Ascending aorta (tissue), 2 donors: ENCODE measurements at places on chromosomes 7 and 10. TPM values are rescaled to one million over a fixed set of nuclear protein-coding genes. Genes with fewer than 3 reads are reported as not detected.
A peak's percentile ranks its signal among the peaks of the same experiment; 100 is the strongest.

Gene OR13A1
- not detected for total RNA-seq

Gene ERVW-1
- total RNA-seq: not detected

Gene PDE6C
- not detected for total RNA-seq

DNA sequence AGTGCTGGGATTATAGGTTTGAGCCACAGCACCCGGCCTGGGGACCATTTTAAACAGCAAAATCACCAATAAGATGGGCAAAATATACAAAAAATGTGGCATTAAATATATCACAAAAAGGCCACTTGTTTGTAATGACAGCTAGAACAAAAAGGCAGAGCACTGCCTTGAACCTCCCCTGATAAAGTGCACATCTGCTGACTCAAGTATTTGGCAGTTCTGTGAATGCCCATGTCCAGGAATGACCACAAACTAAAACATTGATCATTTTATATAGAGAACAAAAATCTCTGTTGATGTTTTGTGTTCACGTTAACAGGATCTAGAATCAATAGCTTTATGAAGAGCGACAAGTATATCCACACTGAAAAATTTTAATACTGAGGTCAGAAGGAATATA is 21.5 kb downstream of the HERC4 start:
- DNase-seq: no peak

GRCh38 chr7:149444287-149444686 is 16.6 kb downstream of the ZNF777 start:
- DNase-seq: no peak

- DNase-seq: no peak
These were observed 510.1 kb downstream of the ARL4A start for GRCh38 chr7:13197501-13197900.

DNA sequence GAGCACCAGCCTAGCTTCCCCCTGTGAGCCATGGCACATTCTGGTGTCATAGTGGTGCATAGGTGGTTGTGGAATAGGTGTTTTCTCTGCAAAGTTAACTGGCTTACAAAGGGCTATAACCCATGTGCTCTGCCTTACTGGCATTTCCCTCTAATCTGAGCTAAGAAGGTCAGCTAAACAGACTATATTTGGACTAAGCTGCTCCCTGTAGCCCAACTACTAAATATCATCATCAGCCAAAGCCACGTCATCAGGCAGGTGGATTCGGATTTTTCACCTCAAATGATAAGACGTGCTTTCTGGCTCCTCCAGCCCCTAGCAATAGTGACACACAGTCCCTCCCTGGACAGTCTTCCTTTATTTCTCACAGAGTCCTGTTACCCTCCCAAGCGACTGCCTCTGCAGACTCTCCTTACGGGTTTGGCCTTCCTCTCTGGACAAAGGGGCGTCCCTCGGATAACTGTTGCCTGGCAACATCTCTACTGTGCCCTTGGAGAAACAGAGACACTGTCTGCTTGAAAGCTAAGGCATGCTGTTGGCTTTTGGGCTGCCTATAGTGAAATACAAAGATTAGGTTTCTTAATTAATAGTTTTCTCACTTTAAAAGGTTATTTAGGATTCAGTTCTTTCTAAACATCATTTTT is 9.1 kb downstream of the SLC13A4 start:
- DNase-seq: no peak

GRCh38 chr7:34463830-34464229 is 194.2 kb upstream of the NPSR1 start:
- no peak for DNase-seq

DNA sequence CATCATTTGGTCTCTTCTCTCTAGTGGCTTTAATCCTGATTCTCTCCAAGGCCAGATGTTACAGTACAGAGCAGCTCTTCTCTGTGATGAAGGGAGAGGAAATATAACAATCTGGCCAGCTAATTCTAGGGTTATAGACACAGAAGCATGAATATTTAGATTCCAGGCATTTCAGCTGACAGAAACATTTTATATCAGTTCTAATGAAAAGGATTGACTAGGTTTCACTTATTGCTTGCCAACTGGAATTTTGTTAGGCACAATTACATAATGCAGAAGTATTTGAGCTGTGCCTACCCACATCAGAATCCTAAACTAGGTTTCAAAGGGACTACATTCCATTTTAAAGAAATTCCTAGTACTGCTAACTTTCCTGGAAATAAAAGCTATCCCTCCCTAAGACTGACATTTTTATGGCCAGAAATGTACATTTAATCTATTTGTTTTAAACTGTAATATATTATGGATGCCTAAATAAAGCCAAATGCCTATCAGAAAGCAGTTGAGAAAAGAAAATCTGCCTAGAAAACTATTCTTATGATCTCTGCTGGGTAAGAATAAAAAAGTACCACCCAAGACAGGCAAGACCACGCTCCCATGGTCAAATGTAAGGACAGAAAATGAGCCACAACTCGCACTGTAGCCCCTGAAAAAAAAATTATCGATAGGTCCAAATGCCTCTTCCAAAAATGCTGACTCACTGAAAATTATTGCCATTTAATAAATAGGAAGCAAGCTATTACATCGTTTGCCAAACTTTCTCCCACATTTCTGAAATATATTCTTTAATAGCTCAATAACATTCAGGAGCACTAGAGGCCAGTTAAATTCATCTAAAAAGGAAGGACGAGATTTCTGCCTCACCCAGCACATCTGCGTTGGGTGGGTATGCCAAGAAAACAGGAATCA is 498.1 kb downstream of the KCNMA1 start:
- DNase-seq: no peak

GRCh38 chr7:6248581-6248980 is 23.8 kb downstream of the CYTH3 start:
- no peak for DNase-seq

DNA sequence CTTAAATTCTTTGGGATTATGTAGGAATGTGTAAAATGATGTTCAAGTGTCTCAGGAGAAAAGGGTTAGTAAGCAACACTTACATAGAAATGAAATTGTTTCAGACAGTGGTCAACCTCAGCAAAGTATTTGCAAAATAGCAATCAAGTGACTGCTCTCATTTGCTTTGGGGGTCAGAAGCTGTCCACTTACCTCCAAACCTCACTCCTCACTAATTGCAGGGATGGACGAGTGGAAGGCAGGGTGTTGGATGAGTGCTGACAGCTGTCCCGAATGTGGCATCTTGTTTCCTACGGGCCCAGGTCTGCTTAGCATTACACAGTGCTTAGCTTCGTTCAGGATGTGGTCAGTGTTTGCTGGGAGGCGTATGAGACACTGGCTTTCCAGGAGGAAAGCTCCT is 437.0 kb downstream of the SUGCT start:
- no peak for DNase-seq

DNA sequence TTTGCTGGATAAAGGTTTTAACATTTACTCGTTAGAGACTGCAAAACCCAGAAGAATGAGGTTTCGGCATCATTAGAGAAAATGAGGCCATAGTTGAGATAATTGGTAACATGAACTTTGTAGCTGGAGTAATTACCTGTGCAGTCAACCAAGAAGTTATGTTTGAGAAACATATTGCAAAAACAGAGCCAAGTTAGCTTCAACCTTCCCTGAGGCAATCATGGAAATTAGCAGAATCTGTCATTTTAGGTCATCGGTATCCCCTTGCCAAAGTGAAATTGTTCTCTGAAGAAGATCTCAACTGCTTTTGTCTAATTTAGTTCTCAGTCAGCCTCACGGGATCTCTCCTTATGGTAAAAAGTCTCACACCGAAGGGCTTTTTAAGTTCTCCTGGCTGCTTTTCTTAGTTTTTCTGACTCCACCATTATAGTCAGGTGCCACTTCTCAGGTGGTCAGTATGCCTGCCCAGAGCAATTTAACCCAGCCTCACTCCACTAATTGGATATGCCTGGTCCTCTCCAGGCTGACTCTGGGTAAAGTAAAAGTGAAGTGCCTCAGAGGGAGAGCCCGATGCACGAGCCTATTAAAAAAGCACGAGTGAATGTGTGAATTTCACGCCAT is 52.5 kb downstream of the NRCAM start:
- DNase-seq: no peak

DNA sequence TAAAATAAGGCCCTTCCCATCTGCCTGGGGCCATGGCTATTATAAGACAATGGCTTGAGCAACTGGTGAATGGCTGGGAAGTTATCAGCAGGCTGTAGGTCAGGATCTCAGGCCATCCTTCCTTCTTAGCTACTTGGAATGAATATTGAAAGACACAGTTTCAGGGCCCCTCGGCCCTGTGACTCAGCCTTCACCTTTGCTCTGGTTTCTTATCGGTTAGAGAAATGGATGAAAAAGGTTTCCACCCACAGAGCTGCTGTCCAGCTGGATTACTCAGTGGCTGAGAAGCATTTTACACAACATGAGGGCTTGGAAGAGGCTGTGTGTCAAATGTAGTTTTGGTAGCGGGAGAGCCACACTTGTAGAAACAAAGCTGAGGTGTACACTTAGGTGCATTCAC is 9.4 kb downstream of the ACSL5 start:
- DNase-seq: no peak

GRCh38 chr7:107160389-107160788 is 8.4 kb upstream of the HBP1 start:
- DNase-seq: no peak

DNA sequence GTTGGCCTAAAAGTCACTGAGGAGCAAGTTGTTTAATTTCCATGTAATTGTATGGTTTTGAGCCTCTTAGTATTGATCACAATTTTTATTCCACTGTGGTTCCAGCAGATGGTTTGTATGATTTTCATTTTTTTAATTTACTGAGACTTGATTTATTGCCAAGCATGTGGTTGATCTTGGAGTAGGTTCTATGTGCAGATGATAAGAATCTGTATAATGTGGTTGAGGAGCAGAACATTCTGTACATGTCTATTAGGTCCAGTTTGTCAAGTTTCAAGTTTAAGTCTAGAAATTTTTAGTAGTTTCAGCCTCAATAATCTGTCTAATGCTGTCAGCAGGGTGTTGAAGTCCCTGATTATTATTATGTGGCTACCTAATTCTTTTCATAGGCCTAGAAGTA is 22.7 kb upstream of the ZWINT start:
- no peak for DNase-seq

DNA sequence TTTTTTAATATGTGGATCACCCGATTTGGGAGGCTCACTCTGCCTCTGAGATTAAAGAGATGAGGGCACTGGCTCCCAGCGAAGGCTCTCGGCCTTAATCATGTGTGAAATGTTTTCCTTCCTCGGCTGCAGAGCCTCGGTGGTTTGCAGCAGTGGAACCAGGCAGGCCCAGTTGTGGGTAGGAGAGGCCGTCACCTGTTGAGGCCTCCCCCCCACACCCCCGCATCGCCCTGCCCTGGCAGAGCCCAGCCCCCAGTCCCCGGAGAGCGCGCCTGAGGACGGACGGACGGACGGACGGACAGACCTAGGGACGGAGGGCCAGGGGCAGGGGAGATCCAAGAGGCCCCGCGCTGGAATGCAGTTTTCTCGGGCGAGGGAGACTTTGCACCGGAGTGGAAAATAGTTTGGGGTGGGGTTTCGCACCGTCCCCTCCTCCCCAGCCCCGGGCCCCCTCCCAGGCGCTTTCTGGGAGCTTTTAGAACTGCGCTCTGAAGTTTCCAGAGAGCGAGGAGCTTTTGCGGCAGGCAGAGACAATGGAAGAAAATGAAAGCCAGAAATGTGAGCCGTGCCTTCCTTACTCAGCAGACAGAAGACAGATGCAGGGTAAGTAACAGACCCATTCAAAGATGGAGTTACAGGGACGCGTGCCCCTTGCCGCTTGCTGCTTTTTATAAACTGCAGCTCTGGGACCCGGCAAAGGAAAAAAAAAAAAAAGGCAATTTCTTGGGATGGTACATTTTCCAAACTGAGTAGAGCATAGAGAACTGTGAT is at the start of gene KIAA1217:
TSS of gene KIAA1217 (plus strand) at position 478 of the 771 bp plus-strand sequence. CDS start at position 534, 56 bp downstream.
- DNase-seq: peak; percentile 66

DNA sequence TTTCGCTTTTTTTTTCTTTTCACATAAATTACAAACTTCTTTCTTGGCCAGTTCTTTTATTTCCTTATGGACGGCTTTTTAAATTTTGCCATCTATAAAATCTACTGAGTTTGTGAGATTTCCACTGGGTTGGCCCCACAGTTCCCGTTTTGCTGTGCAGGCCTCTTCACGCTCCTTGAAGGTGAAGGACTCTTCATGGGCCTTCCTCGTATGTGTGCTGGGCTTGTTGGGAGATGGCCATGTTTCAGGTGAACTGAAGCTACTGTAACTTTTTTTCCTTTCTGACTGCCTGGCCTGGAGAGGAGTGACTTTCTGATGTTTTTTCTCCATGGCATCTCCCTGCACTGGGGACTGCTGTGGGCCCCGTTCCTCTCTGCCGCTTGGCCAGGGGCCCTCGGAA is 262.4 kb downstream of the COBL start:
- no peak for DNase-seq

- no peak for DNase-seq
These were observed 634.1 kb downstream of the GALNT17 start for GRCh38 chr7:71766016-71766415.

DNA sequence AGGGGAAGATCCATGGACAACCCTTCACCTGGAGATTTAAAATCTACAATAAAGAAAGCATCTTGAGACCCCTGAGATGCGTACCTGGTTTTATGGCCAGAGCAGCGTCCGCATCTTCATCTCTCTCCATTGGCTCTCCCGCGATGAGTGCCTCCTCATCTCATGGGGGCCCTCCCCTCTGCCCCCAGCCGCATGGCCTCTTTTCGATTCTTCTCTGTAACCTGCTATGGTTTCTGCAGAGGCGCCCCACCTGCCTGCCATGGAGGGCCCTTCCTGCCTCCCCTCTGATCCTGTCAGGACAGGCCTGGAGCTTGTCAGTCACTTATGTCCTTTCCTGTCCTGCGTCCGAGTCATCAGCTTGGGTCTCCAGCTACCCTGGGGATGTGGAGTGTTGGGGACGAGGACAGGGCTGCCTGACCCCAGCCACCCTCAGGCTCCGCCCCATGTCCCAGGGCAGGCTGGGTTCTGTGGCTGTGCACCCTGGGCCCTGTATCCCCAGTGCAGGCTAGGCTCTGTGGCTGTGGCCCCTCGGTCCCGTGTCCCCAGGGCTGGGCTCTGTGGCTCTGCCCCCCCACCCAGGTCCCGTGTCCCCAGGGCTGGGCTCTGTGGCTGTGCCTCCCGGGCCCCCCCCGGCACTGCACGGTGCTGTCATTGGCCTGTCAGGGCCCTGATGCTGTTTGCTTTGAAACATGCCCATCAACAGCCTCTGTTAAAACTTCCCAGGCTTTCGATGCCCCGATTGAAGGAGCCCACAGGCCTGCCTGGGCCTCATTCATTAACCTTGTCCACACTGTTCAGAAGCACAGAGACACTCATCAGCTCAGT is 99.8 kb downstream of the WDR37 start:
- DNase-seq: peak; percentile 43
